IMR-90 (cell line): ENCODE measurements at places on chromosomes 11 and 22.

GRCh38 chr11:113663567-113663966 lies 42.5 kb downstream of the TMPRSS5 start:
- DNase-seq = no peak

- no peak for DNase-seq
Measured at GRCh38 chr11:61109671-61110070, 7.4 kb downstream of the CD5 start.

GRCh38 chr11:110525883-110526282 lies 96.1 kb downstream of the FDX1 start:
- DNase-seq = peak; percentile 92

- no peak for DNase-seq
Measured at GRCh38 chr22:25090225-25090890, 109.3 kb upstream of the CRYBB3 start.

DNA sequence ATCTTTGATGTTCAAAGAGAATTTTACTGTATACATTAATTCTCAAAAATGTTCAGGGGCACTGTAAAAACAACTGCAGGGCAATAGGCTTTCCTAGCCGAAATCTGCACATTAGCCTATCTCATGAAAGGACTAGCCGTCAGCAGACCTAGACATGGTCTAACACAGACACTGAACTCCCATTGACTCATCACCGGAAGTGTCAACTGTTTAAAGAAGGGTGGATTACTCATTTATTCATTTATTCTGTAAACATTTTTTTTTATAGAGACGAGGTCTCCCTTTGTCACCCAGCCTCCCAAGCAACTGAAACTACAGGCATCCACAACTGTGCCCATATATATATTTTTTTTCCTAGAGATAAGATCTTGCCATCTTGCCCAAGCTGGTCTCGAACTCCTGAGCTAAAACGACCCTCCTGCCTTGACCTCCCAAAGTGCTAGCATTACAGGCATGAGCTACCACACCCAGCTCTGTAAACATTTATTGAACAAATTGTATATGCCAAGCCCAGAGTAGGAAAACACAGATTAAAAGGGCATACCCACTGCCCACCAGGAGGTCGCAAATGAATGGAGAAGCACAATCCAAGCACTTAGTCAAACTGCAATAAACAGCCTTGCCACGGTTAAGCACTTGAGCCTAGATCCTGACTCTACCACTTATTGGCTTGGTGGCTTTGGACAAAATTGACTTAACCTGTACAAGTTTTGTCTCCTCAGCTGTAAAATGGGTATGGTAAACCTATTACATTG lies 26.6 kb downstream of the RAB30 start:
- peak; percentile 92 for DNase-seq

GRCh38 chr11:61509043-61510029 lies 787 bp downstream of the LRRC10B start:
- DNase-seq = peak; percentile 69

- DNase-seq = no peak
Measured at GRCh38 chr11:128747728-128748148, 53.9 kb downstream of the FLI1 start.

GRCh38 chr22:37943136-37943824 lies 10.1 kb downstream of the C22orf23 start:
- no peak for DNase-seq

GRCh38 chr11:16587670-16588069 lies 150.8 kb upstream of the C11orf58 start:
- DNase-seq = no peak

DNA sequence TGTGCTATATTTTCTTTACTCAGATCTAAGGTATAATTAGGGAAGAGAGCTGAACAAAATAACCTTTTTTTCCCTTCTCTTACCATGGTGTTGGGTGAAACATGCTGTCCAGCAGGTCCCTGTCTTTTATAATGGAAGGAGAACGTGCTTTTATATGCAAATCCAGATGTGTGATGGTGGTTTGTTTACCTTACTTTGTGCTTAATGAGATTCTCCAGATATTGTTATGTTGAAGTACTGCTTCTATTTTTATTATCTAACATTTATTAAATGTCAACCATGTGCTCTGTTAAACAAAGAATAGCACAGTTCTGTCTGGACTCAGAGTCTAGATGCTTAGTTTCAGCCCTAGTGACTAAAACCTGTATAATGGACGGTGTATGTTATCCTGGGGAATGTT lies 10.1 kb upstream of the GRIK4 start:
- DNase-seq = no peak

GRCh38 chr11:118091690-118092089 lies 4.9 kb upstream of the SMIM35 start:
- no peak for DNase-seq

- peak; percentile 99 for DNase-seq
Measured at GRCh38 chr11:35579557-35580396, 38.5 kb upstream of the FJX1 start.

- peak; percentile 46 for DNase-seq
Measured at GRCh38 chr11:12118949-12119348, 8.6 kb downstream of the MICAL2 start.

- DNase-seq = no peak
Measured at GRCh38 chr22:30030329-30030728, 49.9 kb upstream of the HORMAD2 start.

DNA sequence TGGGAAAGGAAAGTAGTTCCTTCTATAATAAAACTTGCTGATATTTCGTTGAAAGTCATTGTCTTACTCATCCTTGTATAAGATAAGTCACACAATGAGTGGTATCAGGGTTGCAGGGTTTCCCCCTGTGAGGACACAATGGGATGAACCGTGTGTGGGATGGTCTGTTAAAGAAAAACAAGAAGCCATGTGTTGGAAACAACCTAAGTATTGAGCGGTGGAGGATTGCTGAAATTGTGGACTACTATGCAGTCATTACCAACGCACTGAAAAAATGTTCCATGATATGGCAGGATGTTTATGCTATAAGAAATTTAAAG lies 28.6 kb downstream of the PTPRJ start:
- DNase-seq = no peak

- DNase-seq = peak; percentile 23
Measured at GRCh38 chr11:16286095-16286494, 70.3 kb downstream of the SOX6 start.

- no peak for DNase-seq
Measured at GRCh38 chr11:126394036-126394435, 38.5 kb downstream of the ST3GAL4 start.

- no peak for DNase-seq
Measured at GRCh38 chr11:61347916-61348461, 13.7 kb downstream of the CYB561A3 start.

DNA sequence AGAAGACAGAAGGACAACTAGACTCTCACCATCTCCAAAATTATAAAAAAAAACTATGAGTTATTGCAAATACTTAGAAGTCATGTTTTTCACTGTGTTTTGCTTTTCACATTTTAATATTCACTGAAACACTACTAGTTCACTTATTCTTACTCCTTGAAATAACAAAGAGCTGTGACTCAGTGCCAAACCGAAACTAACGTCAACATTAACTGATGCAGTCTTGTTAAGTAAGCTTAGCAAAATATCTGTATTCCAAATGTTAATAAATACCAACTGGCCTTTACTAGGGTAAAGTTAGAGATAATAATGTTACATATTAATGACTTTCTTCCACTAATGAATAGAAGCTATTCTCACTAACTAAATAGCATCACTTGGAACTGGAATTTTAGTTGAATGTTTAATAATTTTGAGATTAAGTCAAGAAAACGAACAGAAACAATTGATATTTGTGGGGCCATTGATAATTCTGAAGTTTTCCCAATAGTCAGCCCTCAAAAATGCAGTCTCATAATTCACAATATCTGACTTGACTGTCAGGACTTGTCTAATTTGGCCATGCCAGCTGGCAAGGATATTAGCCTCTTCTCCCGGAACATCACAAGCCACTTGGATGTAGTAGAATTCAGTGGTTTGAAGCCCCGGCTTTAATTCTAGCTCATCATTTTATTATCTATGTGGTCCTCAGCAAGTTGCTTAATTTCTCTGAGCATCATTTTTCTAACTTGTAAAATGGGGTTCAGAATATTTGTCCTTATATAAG lies 230.1 kb upstream of the DDI1 start:
- DNase-seq = peak; percentile 93

DNA sequence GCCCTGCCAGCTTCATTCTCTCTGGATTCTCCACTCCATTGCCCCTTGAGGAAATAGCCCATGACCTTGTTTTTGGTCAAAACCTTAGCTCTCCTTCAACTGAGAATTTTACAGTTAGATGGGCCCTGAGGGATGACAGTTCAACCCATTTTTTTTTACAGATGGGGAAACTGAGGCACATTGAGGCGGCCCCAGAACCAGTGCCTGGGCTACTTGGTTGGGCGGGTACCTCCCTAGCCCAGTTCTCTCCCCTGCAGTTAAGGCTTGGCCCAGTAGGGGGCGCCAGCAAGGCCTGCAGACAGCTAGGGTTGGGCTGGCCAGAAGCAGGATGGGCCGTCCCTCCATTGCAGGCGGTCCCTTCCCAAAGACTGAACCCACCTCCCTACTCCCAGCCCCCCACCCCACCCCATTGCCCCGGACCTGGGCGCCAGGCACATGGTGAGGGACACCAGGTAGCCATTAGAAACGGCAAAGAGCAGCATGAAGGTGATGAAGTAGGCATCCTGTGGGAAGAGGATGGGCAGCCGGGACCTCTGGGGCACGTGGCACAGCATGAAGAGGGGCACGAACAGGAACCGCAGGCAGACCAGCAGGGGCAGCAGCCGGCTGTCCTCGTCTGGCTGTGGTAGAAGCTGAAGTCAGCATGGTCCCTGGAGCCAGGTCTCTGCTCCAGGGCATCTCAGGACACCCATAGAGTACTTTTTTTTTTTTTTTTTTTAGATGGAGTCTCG lies 7.6 kb downstream of the SLC29A2 start:
- no peak for DNase-seq

GRCh38 chr11:46663277-46663940 lies 37.0 kb downstream of the ARHGAP1 start:
- DNase-seq = peak; percentile 30

GRCh38 chr11:65130631-65131416 lies 3.5 kb downstream of the SYVN1 start:
- no peak for DNase-seq

DNA sequence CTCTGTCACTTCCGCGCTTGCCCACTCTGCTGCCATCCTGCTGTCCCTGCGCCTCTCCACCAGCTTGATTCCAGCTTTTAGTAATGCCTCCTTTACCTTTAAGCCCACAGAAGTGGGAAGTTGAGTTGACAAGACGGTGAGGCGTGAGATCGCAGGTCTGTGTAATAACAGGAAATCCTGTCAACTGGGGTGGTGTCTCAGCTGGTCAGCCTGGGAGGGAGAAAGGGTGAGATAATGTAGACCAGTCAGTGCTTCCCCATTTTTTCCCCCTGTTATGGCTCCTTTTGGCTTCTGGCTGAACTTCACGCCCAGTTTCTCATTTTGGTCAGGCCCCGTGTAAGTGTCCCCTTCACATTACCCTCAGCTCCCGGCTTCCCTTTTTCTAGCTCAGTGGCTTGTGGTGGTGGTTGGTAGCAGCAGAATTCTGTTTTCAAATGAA lies 98.9 kb downstream of the TRAF6 start:
- no peak for DNase-seq

DNA sequence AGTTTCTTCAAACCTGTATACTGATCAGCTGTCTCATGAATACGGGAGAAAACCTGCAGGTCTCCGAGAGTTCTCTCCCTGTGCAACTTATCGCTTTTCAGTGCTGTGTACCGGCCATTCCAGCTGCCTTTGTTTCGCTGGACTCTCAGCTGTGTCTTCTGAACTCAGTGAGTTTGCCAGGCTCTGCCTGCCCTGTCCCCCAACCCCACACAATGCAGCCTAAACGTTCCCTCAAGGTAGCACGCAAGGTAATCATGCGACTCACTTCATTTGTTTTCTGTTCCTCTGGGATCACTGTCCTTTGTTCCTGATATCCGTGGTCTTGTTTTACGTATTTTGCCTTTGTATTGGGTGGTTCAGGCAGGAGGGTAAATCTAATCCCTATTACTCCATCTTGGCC lies 13.5 kb downstream of the RBM7 start:
- DNase-seq = no peak

- DNase-seq = no peak
Measured at GRCh38 chr11:92131289-92131865, 93.2 kb upstream of the FAT3 start.

DNA sequence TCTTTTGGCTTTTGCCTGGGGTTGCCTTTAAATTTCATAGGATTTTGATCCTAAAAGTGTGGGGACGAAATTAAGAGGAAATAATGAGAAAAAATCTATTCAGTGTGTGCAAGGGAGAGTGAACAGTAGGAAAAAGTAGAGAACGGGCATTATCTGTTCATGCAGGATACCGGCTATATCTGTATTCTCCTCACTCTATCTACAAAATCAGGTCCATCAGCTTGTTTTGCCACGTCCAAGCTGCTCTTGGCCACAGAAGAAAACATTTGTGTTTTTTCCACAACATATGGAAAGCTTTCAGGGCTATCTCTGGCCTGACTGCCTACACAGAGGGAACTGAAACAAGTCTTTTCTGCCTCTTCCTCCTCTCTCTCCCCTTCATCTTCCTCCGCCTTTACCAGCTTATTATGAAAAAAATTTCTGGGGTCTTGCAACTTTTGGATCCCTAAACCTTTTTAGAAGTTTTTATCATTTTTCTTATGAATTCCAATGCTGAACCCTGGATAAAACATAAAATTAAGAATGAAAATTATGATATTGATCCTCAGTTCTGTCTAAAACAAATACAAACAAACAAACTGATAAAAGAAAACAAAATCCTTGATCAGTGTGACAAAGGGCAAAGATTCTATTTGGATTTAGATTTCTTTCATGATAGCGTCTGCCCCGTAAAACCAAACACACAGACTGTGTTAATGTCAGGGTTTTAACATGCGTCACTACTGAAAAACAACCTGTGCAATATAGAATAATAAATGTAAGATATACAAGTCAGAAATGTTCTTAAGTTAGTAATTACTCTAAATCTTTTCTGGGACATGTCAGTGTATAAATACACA lies 219.7 kb downstream of the CNTN5 start:
- no peak for DNase-seq

DNA sequence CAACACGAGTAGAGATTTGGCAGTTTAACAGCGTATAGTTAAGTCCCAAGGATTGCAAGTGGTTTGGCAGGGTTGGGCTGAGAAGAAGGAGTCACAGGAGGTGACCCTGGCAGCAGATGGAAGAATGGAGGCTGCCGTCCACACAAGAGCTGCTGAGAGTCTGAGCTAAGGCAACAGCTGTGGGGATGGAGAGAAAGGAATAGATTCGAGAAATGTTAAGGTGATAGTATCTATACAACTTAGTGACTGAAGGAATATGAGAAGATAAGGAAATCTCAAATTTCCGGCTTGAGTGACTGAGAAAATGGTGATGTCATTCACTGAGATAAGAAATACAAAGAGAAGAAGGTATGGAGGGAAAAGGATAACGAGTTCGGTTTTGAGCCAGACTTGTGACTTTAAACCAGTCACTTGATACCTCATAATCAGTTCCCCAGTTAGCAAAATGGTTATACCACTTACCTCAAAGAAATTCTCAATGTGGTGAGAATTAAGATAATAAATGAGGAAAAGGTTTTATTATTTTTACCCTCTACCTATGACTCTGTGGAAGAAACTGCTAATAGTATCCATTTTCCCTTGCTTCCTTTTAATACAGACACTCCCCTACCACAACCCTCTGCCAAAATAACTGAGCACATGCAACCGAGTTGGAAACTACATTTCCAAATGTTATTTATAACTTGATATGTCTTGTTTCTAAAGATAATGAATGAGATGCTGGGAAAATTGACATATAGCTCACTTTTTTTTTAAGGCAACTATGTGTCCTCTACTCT lies 30.7 kb downstream of the FAM168A start:
- DNase-seq = peak; percentile 41

- no peak for DNase-seq
Measured at GRCh38 chr11:14362611-14363010, 3.6 kb upstream of the RRAS2 start.

GRCh38 chr11:45253640-45254039 lies 32.5 kb downstream of the SYT13 start:
- DNase-seq = no peak
